ENCODE measurements at places on chromosomes 12 and 14. TPM values are rescaled to one million over a fixed set of nuclear protein-coding genes. Genes with fewer than 3 reads are reported as not detected.

GRCh38 chr12:49987625-49988303, 15.0 kb downstream of the AQP6 start:
- no peak overlapping the region for H3K4me3 ChIP-seq
- no peaks in the 10 kb centered on the region for H3K27me3 ChIP-seq
- H3K4me1 ChIP-seq, result no peaks in the 10 kb centered on the region
- DNase-seq, result no peak
- H3K27ac ChIP-seq, result no peak overlapping the region

SLC39A2 gene
- 20.1 TPM for total RNA-seq

PROX2 gene
- total RNA-seq, result not detected

GRCh38 chr12:28132398-28132797, 57.9 kb upstream of the CCDC91 start:
- H3K36me3 ChIP-seq, result no peaks in the 10 kb centered on the region
- no peak overlapping the region for H3K4me3 ChIP-seq
- H3K27ac ChIP-seq, result no peak overlapping the region
- DNase-seq, result no peak

SLC5A8 gene
- 0.51 TPM for total RNA-seq

DNA sequence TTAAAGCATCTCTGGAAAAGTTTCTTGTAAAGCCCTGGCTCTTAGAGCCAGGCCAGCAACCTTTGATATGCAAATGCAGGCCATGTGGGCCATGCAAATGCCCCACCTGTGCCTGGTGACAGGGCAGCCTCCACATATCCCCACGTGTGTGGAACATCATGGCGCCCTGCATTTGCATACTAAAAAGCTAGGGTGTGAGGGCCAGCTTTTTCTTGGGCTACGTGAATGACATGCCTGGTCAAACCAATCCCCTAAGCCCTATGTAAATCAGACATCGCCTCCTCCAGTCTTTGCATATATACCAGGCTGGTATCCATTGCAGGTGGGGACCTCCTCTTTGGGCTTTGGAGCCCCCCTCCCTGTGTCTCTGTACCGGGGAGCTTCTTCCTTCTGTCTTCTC, 6.4 kb downstream of the CSRP2 start:
- H3K4me1 ChIP-seq, result no peaks in the 10 kb centered on the region
- no peaks in the 10 kb centered on the region for H3K36me3 ChIP-seq
- no peak overlapping the region for H3K27ac ChIP-seq
- H3K4me3 ChIP-seq, result no peak overlapping the region
- no peak for DNase-seq
- H3K27me3 ChIP-seq, result no peaks in the 10 kb centered on the region

DNA sequence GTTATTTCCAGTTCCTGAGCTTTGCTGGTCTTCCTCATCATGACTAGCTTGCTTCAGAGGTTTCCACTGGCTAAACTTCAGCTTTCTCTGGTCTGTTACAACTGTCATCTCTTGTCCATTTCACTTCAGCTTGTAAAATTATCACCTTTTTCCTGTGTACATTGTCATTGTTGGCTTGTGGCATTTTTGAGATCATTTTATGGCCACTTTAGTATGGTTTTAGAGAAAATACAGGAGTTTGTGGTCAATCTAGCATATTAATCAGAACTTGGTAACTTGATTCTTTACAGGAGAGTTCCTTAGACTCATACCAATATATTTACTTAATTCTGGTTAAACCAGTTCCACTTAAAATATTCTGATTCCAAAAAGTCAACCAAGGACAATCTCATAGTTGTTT, 235.9 kb upstream of the KITLG start:
- H3K27ac ChIP-seq, result peak overlapping the region; percentile 18
- H3K4me1 ChIP-seq, result no peaks in the 10 kb centered on the region
- H3K36me3 ChIP-seq, result no peaks in the 10 kb centered on the region
- H3K4me3 ChIP-seq, result no peak overlapping the region
- no peak for DNase-seq

- no peak overlapping the region for H3K27ac ChIP-seq
- H3K4me3 ChIP-seq, result no peak overlapping the region
- H3K36me3 ChIP-seq, result no peaks in the 10 kb centered on the region
- DNase-seq, result no peak
- no peaks in the 10 kb centered on the region for H3K4me1 ChIP-seq
Measured at GRCh38 chr12:100919116-100919515, 124.5 kb downstream of the ANO4 start.

GRCh38 chr14:89674240-89674639, 257.2 kb upstream of the FOXN3 start:
- H3K36me3 ChIP-seq, result no peaks in the 10 kb centered on the region
- H3K4me3 ChIP-seq, result no peak overlapping the region
- H3K27ac ChIP-seq, result no peak overlapping the region
- no peak for DNase-seq
- no peaks in the 10 kb centered on the region for H3K4me1 ChIP-seq
- H3K27me3 ChIP-seq, result no peaks in the 10 kb centered on the region

- no peak overlapping the region for H3K4me3 ChIP-seq
- no peaks in the 10 kb centered on the region for H3K27me3 ChIP-seq
- no peak overlapping the region for H3K27ac ChIP-seq
- no peaks in the 10 kb centered on the region for H3K36me3 ChIP-seq
- H3K4me1 ChIP-seq, result no peaks in the 10 kb centered on the region
Measured at GRCh38 chr12:108575199-108575912, 13.0 kb downstream of the ISCU start.

GRCh38 chr12:3896801-3897351, 23.7 kb upstream of the PARP11 start:
- H3K36me3 ChIP-seq, result no peaks in the 10 kb centered on the region
- H3K27ac ChIP-seq, result no peak overlapping the region
- H3K4me1 ChIP-seq, result no peaks in the 10 kb centered on the region

STXBP6 gene
- 32.3 TPM for total RNA-seq

GRCh38 chr14:61659582-61659981, 35.7 kb upstream of the HIF1A start:
- no peaks in the 10 kb centered on the region for H3K27me3 ChIP-seq
- H3K36me3 ChIP-seq, result no peaks in the 10 kb centered on the region
- H3K27ac ChIP-seq, result no peak overlapping the region
- H3K4me1 ChIP-seq, result no peaks in the 10 kb centered on the region
- no peak overlapping the region for H3K4me3 ChIP-seq
- no peak for DNase-seq

GRCh38 chr12:107126796-107127481, 33.6 kb upstream of the CRY1 start:
- H3K4me1 ChIP-seq, result no peaks in the 10 kb centered on the region
- no peaks in the 10 kb centered on the region for H3K36me3 ChIP-seq
- no peak for DNase-seq
- H3K27ac ChIP-seq, result no peak overlapping the region

DNA sequence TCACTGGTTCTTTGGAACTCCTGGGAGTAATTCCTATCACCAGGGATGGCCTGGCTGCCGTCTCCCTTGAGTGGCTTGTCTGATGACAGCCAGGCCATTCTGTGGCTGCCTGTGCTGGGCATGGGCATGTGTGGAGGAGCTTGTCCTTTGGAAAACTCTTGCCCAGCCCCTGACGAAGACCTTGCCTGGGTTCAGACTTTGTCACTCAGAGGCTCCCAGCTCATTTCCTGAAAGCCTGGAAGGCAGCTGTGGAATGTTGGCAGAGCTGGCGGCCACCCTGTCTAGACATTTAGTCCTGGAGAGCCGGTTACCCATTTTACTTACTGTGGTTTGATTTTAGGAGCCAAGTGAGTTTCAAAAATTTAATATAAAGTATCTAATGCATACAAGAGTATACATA, 34.0 kb downstream of the TUNAR start:
- no peak overlapping the region for H3K4me3 ChIP-seq
- H3K27ac ChIP-seq, result no peak overlapping the region
- no peak for DNase-seq
- H3K27me3 ChIP-seq, result no peaks in the 10 kb centered on the region
- H3K36me3 ChIP-seq, result no peaks in the 10 kb centered on the region

GRCh38 chr12:63893170-63893569, 48.7 kb downstream of the SRGAP1 start:
- no peak overlapping the region for H3K27ac ChIP-seq
- H3K27me3 ChIP-seq, result no peaks in the 10 kb centered on the region
- no peaks in the 10 kb centered on the region for H3K4me1 ChIP-seq
- no peak overlapping the region for H3K4me3 ChIP-seq

EXOC3L4 gene
- total RNA-seq, result 2.0 TPM

DNA sequence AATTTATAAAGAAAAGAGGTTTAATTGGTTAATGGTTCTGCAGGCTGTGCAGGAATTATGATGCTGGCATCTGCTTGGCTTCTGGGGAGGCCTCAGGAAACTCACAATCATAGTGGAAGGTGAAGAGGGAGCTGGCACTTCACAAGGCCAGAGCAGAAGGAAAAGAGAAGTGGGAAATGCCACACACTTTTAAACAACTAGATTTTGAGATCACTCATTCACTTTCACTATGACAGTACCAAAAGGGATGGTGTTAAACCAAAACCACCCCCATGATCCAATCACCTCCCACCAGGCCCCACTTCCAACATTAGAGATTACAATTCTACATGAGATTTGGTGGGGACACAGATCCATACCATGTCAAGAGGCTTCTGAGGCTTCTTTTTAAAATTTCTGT, 62.6 kb downstream of the SLC38A4 start:
- DNase-seq, result no peak
- no peaks in the 10 kb centered on the region for H3K4me1 ChIP-seq
- H3K36me3 ChIP-seq, result no peaks in the 10 kb centered on the region
- no peak overlapping the region for H3K27ac ChIP-seq

All from prostate gland (tissue), 2 donors.